Germinal center (tissue), 1 donor: ENCODE measurements at places on chromosomes 2 and 18.
A peak's percentile ranks its signal among the peaks of the same experiment; 100 is the strongest.

- DNase-seq, result no peak
These were observed 3.9 kb upstream of the MGAT4A start for GRCh38 chr2:98734823-98735260.

GRCh38 chr2:71799013-71799575 lies 345.7 kb downstream of the DYSF start:
- DNase-seq, result no peak

DNA sequence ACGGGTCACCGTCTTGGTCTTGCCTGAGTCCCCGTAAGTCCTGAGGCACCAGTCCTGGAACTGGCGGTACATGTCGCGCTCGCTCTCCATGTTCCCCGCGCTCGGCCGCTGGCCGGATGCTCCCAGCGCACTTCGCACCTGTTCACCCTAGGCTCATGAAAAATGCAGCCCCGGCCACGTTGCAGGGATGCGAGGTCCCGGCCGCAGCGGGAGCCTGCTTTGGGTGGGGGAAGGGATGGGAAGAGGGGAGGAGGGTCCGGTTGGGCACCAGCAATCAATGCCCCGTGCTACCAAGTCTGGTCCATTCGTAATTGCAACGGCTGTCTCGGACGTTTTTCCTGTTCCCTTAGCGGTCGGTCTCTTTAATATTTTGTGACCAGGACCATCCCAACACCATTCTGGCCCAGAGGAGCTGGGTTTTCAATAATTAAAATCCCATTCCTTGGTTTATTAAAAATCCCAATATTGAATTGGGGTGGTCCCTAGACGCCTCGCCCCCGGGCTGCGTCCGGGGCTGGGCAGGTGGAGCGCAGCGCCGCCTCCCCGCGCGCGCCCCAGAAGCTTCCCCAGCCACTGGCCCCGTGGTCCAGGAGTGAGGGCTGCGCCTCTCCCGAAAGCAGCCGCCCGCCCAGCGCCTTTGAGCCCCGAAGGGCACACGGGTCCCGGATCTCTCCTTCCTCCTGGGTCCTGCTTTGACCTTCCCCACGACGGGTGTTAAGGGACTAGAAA lies 1.4 kb downstream of the NOL4 start:
- DNase-seq, result no peak

DNA sequence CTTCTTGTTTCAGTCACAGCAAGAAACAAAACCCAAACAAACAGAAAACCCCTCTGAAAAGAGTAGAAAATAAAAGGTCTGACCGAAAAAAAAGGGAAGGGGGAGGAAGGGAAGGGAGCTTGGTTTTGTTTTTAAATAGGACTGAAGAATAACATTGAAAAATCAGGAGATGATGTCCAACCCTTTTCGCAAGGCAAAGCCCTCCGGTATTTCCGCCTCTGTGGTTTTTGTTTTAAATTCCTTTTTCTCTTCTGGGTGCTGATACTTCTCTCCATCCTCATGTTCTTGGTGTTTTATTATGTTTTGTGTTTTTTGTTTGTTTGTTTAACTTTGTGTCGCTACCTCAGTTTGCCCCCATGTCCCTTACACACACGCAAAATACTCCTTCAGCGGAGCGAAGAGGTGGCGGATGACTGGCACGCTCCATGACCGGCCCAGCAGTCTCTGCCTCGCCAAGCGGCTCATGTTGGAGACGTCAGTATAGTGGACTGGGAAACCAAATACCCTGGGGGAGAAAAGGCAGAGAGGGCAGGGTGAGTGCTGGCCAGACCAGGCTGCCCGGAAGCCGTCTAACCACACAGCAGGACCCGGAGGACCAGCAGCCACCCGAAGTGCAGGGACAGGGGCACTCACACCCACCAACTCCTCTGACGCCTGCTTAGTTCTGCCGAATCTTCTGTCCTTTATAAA lies 65.7 kb upstream of the POMC start:
- DNase-seq, result no peak

DNA sequence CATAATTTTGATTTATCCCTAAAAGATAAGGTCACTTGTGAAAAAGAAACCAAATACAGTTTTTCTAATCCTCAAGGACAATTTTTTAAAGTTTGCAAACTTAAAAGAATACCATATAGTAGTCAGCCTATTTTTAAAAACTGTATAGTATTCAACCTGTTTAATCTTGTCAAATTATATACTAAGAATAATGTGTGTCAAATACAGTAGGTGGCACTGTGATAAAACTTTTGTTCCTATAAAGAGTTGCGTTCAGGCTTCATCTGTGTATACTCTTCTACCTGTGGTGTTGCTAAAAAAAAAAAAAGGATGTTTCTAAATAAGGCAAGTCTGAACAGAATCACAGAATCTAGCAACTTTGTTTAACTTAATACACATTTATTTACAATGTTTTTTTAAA lies 68.6 kb downstream of the CCDC138 start:
- DNase-seq, result no peak

DNA sequence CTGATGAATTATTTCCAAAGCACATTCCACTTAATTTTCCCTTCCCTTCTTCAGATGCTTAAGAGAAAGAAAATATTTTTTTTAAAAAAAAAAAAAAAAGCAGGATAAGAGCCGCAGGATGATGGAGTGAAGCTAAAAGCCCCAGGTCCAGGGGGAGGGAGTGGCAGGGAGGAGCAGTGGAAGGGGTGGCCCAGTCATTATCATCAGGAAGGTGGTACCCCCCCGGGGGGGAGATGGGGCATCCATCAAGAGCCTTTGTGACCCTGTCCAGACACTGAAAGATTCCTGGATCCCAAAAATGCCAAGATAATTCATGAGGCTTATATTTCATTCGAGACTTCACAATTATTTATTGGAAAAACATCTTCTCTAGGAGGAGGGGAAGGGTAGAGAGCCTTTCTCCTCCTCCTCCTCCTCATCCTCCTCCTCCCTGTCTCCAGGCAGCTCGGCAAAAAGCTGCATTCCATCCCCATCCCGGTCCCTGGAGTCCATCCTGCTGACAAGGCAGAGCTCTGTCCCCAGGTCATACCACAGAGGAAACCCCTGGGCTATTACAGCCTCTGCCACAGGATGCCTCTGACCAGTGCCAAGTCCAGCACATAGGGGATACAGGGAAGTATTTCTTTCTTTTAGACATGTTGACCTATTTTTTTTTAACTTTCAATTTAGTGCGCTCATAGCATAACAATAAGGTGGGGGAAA lies 125.3 kb downstream of the TWIST2 start:
- no peak for DNase-seq

DNA sequence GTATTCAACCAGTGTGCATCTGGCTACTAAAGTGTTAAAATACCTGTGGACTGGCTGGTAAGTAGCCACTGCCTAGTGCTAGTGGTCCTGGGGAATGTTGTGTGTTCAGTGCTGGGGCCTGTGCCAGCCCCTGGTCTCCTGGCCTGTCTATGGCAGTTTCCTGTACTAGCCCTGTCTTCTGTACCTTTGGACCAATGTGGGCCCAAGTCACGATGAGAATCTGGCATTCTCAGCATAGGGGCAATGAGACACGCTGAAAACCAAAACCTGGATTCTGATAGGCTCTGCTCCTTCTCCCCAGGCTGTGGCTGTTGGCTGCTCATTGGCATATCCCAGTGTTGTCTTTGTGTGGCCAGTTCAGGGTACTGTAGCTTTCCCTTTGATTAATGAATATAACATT lies 170.4 kb downstream of the PTPRM start:
- no peak for DNase-seq

DNA sequence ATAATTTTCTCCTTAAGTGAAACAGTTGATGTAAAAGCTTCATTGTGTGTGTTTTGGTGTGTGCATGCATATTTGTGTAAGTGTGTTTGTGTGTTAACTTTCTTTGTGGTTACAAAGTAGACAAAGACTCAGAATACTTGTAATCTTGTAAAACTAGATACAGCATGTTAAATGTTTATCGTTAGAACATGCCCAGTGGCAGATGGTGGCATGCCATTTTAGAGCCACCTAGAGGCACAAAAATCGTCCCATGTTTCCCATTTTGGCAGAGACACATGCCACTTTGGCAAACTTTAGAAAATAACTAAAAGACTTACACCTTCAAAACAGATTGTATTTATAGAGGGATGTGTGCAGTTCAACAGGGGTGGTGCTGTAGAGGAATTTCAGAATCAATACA lies 224.1 kb downstream of the LRP1B start:
- no peak for DNase-seq

GRCh38 chr2:142758973-142759372 lies 118.5 kb upstream of the KYNU start:
- DNase-seq, result no peak

- no peak for DNase-seq
These were observed 173.5 kb downstream of the LRP1B start for GRCh38 chr2:141957321-141957720.

GRCh38 chr2:50612306-50612705 lies 419.6 kb downstream of the NRXN1 start:
- DNase-seq, result no peak

DNA sequence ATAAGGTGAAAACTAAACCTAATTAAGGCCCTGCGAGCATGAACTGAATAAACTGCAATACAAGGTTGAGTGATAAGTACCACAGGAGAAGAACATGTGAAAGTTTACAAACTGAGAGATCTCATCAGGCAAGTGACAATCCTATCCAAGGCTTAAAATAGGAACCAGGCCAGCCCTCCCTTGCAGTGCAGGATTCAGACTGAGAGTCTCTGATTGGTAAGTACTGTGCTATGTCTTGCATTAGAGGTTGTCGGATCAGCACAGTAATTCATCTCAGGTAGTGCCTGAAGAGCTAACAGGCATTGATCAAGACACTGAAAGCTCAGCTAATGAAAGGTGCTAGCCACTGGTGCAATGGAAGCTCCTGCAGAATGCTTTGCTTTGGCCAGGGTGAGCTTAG lies 801.7 kb upstream of the ID2 start:
- DNase-seq, result no peak

- DNase-seq, result no peak
These were observed 71.3 kb downstream of the MRO start for GRCh38 chr18:50748243-50749229.

GRCh38 chr2:23387845-23388244 lies 2.9 kb downstream of the KLHL29 start:
- DNase-seq, result no peak

GRCh38 chr18:8741532-8741931 lies 36.2 kb downstream of the MTCL1 start:
- no peak for DNase-seq

DNA sequence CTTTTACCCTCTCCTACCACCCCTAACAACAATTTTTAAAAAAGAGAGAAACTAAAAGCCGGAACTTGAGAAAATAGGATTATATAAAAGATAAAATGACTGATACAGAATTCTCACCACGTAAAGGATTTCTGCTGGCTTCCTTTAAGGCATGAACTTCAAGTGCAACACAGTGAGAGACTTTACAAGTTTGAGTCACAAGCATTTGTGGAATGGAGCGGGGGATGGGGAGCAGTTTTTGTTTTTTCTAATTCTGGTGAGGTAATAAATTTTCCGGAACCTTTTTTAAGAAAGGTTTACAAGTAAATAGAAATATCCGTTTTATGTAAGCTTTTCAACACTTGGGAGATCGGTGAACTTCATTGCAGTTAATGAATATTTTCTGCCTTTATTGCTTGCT lies 1.8 kb upstream of the CDH2 start:
- no peak for DNase-seq

GRCh38 chr18:76382275-76382674 lies 112.8 kb downstream of the ZNF516 start:
- DNase-seq, result no peak

GRCh38 chr2:236177604-236177966 lies 9.4 kb upstream of the GBX2 start:
- peak; percentile 59 for DNase-seq

- DNase-seq, result no peak
These were observed 158.5 kb downstream of the CDCA7 start for GRCh38 chr2:173513107-173513727.

DNA sequence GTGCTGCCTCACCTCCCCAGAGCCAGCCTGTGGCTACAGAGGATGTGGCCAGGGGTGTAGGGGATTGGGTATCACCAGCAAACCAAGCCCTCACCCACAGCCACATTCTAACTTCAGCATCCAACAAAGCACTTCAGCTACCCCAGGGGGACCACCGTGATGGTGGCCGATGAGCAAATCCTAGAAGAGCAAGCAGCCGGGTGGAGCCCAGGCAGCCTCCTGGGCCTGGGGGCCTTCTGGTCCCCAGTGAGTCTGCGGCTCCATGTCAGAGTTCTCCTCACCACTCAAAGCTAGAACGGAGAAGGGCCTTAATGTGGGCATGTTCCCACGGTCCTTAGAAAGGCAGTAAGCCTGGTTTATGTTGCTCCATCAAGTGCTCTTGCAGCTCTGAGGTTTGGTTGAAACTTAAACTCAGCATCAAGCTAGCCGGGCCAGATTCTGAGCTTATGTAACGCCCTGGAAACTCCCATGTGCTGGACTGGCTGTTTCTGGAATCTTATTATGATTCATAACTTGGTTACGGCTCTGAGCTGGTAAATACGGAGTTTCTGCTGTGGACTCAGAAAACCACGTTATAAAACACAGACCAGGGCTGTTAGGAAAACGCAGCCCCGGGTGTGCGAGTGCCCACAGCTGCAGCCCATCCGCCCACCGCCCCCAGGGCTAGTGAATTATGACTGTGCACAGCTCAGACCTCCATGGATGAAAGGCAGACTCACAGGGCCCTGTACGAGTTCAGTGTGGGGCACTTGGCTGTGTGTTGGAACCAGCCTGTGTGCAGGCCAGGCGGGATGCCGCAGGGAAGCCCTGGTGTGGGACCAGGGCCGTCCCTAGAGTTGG lies 99.8 kb downstream of the SEPTIN10 start:
- no peak for DNase-seq

- DNase-seq, result no peak
These were observed 43.5 kb upstream of the TMEM131 start for GRCh38 chr2:98039085-98039756.

- no peak for DNase-seq
These were observed 467.6 kb upstream of the HS6ST1 start for GRCh38 chr2:128786316-128786715.

DNA sequence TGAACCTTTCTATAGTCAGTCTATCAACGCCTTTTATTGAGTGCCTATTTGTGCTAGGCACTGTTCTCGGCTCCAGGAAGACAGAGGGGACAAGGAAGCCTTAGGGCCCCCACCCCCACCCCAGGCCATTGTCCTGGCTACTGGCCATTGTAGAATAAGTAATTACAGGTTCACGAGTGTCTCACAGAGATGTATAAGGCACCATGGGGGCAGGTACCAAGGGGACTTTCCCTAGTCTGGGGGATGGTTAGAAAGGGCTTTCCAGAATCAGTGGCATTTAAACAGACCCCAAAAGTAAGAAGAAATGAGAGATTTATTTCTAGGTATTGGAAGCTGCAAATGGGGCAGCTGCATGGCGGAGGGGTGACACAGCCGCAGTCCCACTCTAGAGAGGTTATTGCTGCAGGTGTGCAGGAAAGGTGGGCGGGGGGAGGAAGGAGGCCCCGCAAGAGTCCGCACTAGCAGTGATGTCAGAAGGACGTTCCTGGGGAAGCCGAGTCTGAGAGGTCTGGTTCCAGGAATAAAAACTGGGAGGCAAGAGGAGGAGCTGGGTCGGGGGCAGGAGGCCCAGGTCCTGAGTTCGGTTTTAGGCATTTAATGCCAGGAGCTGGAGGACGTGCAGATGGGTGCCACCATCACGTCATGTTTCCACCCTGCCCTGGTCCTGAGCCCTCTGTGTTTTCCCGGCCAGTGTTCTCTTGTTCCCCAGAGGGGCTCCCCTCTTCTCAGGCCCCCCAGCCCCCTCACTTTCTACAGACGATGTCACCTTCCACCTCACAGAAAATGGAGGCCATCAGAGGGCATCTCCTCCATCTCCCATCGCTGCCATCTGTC lies 30.5 kb downstream of the FOSL2 start:
- DNase-seq, result no peak
